Ammon's horn (tissue), 1 donor: ENCODE measurements at places on chromosomes 1 and 21.
A peak's percentile ranks its signal among the peaks of the same experiment; 100 is the strongest.

GRCh38 chr1:1173793-1174415 is at the start of gene TTLL10:
Gene TTLL10, plus strand, starts transcription at chr1:1173880. Its CDS starts 5,336 bp downstream, at chr1:1179216.
- no peak for DNase-seq

GRCh38 chr1:157566484-157567300 is 14.4 kb upstream of the FCRL5 start:
- no peak for DNase-seq

GRCh38 chr1:170881268-170882265 is 53.8 kb upstream of the MROH9 start:
- peak; percentile 76 for DNase-seq

DNA sequence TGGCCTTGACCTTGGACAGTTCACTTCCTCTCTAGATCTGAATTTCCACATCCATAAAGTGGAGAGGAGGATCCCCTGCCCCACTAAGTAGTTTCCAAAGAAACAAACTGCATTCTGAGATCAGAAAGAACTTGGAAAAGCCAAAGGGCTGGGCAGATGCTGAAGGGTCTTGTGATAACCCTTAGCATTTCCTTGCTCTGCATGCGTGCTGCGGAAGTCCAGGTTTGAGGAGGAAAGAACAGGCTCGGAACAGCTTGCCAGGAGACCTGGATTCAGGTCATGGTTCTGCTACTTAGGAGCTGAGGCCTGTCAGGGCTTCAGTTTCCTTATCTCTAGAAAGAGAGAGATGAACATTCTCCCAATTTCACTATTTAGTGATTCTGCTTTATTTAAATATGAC is 27.2 kb downstream of the IGFN1 start:
- no peak for DNase-seq

- DNase-seq = no peak
Observed at GRCh38 chr1:40663324-40664166, 1.9 kb downstream of the RIMS3 start.

- DNase-seq = no peak
Observed at GRCh38 chr1:241964550-241965282, 7.1 kb downstream of the BECN2 start.

DNA sequence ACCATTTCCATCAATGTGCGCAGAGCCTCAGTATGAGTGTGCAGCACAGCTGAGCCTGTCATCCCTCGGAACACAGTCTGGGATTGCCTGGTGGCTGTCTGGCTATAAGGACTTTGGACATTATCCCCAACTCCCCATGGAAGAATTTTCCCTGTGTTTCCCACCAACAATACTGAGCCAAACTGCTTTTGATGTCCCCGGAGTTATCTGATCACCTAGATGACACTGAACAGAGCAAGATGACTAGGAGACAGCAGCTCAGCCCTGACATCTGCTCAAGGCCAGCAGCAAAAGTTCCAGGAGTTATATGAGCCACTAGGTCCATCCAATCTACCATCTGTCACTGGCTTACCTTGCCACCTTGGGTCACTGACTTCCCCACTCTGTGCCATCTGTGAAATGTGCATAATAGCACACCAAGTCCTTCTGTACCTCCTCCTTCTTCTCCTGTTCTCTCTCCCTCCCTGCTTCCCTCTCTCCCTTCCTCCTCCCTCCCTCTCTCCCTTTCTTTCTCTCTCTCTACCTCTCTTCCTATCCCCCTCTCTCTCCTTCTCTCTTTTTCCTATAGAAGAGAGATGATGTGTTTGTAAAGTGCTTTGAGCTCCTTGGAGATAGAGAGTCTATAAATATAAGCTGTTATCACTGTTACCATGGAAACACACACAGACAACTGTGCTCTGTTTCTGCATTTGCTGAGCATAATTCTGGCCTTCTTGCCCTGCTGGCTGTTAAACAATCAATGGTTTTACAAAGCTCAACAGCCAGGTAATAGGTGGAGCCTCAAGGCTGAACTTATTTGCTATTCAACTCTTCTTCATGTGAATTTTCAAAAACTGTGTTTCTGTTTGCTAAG is 19.7 kb upstream of the ATP1B1 start:
- DNase-seq = no peak
